Stimulated activated CD4-positive, alpha-beta T cell treated with anti-CD3 and anti-CD28 coated beads, Interleukin-15, amount 100 ng/mL, for 1 hour (primary cell): ENCODE measurements at places on chromosomes 3 and 15.

GRCh38 chr15:90083954-90084607 lies 18.2 kb downstream of the IDH2 start:
- DNase-seq: no peak

- no peak for DNase-seq
Observed at GRCh38 chr3:46350262-46350565, 3.7 kb upstream of the CCR2 start.

- DNase-seq: no peak
Observed at GRCh38 chr3:36650271-36650671, 114.1 kb downstream of the DCLK3 start.

DNA sequence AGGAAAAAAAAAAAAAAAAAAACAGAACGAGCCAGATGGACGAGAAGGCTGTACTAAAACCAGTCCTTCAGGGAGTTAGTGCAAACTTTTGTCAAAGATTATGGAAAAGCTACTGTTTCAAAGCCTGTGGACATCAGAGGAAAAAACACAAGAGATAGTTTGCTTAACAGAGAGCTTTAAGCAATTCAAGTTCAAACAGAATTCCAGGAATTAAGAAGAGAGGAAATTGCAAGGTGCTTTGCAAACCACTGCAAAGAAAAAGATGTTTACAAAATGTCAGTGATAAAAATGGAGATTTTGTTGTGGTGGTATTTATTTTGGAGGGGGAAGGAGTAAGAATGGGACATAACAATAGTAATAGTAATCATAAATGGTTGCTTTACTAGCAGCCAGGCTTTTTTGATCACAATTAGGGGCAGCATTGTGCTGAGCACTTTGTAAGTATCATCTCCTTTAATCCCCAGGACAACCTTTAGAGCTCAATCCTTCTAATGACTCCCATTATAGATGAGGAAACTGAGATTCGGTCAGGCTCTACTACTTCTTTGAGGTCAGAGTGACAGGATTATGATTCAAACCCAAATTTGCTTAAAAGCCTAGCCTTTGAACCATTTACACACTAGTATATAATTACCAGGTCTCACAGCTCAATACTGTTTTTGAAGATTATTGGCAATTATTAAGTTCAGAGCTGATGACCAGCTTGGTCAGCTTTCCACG lies 22.4 kb upstream of the ARHGEF3 start:
- DNase-seq: no peak

- DNase-seq: no peak
Observed at GRCh38 chr3:26428992-26429391, 193.6 kb upstream of the LRRC3B start.

DNA sequence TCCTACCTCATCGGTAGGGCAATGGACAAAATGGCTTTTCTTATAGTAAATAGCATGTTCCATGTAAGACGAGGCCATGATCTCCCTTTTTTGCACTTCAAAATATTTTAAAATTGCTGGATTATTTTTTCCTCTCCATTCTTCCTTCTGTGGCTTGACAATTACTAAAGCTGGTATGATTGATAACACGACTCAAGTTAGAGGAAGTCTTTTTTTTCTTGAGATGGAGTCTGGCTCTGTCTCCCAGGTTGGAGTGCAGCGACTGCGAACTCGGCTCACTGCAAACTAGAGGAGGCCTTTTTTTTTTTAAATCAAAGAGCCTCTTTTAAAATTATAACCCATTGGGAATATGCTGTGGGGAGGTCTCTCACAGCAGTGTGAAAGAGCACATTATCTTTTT lies 124.5 kb upstream of the TBL1XR1 start:
- no peak for DNase-seq

GRCh38 chr15:48833526-48834239 lies 22.8 kb upstream of the CEP152 start:
- DNase-seq: no peak

GRCh38 chr3:146540978-146541377 lies 3.4 kb downstream of the PLSCR1 start:
- no peak for DNase-seq

DNA sequence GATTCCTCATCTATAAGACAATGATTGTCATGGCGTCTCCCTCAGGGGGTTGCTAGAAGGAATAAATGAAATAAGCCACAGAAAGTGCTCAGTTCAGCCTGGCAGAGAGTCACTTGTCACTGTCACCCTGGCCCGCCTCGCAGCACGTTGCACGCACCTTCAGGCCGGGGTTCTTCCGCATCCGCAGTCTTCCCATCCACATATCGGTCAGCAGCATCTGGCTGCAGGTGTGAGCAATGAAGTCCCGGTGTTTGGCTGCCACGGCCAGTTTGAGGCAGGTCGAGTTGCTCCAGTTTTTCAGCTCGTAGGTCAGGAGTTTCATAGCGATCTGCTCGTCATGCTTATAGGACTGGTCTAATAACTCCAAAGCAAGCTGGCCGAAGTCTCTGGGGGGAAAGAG lies 48.5 kb upstream of the MTMR10 start:
- no peak for DNase-seq

- no peak for DNase-seq
Observed at GRCh38 chr3:55906896-55907295, 419.8 kb upstream of the WNT5A start.

DNA sequence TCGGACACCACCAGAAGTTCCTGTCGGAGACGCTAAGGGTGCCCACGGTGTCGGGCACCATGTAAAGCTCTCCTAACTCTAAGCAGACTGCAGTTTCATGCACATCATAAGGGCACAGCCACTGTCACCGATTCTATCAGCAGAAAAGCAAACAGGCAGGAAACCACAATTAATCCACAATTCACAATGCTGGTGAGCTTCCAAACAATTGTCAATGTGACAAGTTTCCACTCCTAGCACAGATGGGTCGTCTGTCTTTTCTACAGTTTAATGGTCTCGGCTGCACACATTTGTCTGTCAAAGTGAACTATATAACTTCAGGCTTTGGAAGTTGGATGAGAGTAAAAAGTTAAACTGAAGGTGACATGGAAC lies 8.8 kb upstream of the OCA2 start:
- no peak for DNase-seq

DNA sequence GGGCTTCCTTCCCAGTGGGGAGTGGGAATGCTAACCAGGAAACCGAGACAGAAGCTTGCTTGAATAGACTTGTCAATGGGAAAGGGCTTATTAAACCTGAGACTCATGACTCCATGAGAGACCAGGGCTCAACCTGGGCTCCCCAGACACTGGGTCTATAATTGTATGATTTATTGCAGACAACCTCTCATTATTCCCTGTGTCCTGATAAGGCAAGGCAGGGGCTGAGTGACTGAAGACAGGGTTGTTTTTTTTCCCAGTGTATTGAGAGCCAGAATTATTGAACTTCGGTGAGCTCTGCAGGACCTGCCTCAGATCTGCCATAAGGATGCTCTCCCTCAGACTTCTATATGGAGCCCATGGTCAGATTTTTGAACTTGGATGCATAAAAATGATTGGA lies 79.5 kb upstream of the KLHL25 start:
- no peak for DNase-seq
